ENCODE measurements at places on chromosomes 2 and 18.

- DNase-seq = no peak
Observed at GRCh38 chr2:202187570-202187969, 50.8 kb downstream of the SUMO1 start.

DNA sequence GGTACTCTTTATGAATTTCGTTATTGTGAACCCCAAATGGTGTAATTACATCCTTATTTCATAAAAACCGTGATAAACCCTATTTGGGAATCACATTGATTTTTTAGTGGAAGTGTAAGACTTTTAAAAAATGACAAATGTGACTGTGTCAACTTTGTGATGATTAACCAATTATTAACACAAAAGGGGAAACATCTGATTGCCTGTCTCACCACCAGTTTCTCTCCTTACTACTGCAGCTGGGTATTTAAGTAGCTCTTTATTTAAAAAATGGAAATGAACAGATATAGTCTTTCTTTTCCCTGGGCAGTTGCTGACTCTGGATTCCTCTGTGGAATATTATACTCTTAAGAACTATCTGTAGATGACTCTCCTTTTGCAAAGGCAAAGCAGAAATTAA lies 11.6 kb upstream of the RPE start:
- DNase-seq = no peak

DNA sequence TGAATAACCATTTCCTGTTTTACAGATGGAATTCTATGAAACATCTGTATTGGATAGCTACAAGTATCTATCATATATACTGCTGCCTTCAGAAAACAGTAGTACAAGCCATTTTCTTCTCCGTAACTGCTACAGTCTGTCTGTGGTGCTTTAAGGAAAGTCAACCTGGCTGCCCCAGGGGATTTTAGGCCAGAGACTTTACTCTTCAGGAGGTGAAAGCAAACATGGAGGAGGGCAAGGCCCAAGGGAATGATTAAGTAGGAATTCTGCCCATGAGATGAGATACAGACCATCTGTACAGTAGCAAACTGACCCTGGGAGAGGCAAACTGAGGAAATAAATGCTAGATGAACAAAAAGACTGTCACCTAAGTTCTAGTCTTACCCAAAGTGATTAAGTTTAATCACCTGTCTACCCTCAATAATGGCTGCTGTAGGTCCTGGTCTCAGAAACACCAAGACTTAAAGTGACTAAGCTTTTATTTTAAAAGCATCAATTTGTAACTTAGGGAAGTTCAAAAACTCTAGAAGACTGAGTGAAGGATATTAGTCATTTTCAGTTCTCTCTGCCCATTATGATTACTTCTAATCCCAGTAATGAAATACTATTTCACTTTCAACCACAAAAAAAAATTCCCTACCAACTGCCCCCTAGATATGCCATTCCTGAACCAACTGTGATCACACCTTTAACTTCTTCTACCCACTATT lies 14.8 kb downstream of the MBD2 start:
- no peak for DNase-seq

DNA sequence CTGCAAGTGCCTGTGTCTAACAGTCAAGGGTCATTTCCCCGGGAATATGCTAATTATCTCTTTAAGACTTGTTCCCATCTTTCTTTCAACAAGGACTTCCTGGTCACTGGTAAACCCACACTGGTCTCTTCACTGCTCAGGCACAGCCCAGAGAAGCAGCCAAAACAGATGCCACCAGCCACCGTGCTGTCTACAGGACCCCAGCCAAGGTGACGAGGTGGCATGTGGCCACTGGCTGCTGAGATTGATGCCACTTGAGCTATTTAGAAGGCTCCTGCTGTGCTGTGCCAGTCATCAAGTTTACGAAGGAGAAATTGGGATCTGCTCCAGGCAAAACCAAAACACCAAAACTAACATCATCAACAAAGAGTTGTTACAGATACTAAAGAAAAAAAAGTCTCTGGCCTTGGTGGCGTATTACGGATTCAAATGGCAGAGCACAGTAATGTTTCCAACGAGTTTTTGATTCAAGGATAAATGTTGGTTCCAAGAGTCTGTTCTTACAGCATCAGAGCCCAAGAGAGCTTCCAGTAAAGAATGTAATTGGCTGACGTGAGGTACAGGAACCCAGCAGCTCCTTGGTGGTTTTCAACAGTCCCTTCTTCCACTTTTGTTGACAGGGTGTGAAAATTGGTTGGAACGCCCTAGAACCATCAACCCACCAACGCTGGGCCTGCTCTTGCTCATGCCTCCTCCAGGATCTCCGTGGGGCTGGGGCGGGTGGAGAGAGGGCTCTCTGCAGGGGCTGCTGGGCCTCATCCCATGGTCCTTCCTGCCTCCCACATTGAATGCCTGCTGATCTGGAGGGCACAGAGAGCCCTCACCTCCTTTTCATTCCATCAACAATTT lies 63.7 kb upstream of the ZCCHC2 start:
- no peak for DNase-seq

DNA sequence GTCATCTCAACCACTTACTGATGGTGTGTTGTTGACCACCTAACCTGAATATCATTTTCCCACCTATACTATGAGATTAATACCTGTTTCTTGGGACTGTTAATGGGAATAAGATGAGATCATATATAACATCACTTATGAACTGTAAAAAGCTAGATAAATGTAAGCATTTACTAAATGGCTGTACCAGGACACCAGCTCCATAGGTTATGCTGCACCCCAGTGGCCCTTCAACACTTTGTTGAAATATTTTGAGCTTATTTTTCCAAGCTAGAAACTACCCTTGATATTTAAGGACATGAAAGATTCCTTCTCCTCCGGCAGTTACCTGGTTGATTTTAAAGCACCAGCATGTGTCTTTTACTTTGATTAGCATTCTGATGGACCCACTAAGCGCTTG lies 138.0 kb upstream of the CDCA7 start:
- no peak for DNase-seq

GRCh38 chr2:21043744-21044532 lies at the start of gene APOB:
Gene APOB, minus strand, starts transcription at chr2:21044073. Its CDS starts 128 bp downstream, at chr2:21043945.
- no peak for DNase-seq

DNA sequence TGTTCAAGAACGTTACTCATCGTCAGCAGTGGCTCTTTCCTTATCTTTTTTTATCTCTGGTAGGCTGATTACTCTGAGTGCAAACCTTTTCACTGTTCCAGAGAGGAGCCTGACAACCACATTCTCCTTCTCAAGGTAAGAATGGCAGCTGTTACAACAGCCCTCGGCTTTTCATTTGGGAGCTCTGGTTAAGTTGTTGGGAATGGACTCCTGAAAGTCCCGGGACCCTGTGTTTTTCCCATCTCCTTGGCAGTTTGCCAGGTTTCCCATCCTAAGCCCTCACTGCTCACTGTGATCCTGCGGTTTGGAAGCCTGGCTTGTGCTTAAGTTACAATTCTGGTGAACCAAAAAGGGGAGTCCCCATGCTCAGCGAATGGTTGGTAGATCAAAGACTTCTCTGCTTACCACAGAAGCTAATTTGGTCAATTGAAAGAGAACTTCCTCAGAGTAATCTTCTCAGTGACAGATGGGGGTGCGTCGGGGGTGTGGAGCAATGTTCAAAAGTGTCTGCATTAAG lies 122.3 kb downstream of the LYPD6B start:
- peak; percentile 3 for DNase-seq

DNA sequence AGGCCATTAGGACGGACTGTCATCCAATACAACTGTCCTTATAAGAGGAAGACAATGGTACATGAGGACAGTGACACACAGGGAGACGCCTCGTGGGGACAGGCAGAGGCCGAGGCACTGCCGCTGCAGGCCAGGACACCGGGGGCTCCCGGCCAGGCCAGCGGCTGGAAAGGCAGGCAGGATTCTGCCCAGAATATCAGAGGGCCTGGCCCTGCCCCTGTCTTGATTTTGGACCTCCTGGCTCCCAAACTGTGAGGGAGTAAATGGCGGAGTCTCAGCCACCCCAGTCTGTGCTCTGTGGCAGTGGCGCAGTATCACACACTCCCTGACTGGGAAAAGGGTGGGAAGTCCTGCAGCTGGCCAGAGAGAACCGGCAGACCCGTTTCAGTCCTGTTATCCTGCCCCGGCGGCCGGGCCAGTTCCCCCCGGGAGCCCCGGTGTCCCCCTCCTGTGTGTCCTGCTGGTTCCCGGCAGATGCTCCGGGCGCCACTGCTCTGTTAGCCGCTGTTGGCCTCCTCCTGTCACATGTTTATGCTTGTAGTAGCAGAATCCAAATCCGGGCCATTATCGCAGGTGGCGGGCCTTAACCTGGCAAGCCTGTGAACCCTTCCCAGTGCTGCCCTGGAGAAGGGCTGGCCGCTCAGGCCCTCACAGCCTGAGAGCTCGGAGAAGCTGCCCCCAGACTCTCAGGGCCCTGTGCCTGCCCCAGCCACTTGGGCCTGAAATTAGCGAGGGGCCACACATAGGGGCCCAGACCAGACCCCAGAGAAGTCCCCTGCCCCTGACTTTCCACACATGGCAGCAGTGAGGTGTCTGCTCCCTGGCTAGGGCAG lies 31.4 kb upstream of the TAF1B start:
- no peak for DNase-seq

GRCh38 chr2:233145726-233146125 lies 85.6 kb downstream of the INPP5D start:
- no peak for DNase-seq

DNA sequence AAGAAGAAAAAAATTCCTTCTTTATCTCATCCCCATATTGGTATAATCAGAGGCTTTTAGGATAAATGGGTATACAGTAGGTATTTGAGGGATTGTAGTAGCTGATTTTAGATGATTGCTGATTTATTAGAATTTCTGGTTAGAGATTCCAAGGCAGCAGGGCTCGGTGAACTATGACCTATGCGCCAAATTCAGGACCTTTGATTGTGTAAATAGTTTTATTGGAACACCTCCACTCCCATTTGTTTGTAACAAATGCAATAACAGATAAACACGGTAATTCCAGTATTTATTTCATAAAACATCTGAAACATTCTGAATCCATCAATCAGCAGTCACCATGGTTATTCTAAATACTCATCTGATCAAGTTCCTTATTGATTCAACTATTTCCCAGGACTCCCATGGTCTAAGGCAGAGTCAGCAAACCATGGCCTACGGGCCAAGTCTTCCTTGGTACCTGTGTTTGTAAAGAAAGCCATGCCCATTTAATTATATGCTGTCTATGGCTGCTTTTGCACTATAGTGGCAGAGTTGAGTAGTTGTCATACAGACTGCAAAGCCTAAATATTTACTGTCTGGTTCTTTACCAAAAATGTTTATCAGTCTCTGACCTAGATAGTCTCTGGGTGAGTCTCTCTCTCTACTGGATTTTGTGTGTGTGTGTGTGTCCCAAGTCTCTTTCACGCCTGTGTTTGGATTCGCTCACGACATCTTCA lies 4.3 kb downstream of the MGAT5 start:
- no peak for DNase-seq

DNA sequence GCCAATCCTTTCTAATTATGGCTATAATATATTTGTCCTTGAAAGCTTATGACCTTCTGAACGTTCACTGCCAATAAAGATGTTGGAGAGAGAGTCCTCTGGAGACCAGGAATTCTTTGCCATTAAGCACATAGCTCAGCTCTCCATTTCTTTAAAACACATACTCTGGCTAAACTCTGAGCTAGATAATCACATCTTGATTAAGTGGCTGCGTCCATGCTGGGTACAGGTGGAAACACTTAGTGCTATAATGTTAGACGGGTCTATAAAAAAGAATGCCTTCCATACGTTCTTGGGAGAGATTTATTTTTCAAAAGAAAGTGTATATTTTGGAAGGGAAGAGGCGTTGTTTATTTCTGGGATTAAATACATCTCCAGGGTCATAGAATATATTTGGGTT lies 314.5 kb downstream of the LPIN1 start:
- DNase-seq = no peak

DNA sequence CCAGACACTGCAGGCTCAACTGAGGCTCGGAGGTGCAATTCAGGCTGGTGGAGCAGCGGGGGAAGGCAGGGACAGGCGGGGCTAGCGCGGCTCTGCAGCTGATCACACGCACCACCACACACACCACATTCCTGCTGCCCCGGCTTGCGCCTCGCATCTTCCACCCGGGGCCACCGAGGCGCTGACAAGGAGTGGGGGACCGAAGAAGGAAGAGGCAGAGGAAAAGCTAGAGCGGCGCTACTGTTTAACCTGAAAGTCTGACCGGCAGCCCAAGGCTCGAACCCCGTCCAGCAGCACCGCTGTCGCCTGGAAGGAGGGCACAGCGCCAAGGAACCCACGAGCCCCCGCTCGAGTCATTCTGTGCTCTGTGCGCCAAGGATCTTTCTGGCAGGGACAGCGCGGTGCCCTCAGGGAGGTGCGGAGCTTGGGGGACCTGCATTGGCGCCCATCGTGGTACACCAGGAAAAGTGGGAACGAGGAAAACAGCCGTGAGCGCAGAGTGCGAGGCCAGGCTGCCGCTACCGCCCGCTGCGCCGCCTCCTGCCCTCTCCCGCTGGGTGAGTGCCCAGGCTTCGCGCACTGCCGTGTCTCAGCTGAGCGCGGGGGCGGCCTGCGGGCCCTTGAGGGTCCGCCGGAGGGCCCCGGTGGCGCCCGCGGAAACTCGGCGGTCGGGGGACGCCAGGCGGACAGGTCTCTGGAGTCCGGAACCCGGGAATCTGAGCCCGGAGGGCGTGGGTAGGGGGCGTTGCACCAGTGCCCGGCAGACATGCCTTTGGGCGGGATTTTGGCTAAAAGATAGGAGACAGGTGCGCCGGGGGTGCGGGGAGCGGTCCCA lies 860 bp upstream of the KCNJ3 start:
- DNase-seq = no peak

DNA sequence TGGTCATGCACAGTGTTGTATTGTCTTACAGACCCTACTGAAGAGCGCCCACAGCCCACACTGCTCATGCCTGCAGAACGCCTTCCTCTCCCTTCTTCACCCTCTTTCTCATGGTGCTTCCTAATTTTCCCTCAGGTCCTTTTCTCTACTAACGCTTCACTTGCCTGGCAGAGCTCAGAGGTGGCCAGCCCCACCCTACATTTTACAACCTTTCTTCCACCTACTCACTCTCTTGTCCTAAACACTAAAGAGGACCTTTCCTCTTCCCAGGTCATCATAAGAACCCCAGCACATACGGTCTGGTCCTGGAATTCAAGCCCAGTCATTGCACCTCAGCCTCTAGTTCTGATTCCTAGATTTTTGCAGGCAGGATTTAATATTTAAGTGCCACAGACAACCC lies 11.7 kb upstream of the LGALSL start:
- no peak for DNase-seq

GRCh38 chr2:180609626-180610340 lies 370.6 kb upstream of the UBE2E3 start:
- no peak for DNase-seq

DNA sequence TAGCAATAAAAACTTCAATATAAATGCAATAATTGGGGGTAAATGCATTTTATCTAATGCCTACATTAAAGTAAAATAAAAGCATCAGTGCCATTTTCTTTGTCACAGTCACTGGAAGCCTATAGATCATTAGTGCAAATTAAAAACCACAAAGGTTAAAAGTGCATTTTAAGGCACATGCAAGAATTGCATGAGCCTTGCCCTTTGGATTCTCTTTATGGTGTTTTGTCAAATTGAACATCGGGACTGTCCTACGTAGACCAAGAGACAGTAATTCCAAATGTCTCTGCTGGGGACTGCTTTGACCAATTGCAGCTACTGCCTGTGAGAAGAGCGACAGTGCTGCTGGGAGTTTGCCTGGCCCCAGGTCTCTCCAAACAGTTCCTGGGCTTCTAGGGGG lies 130.3 kb upstream of the SATB2 start:
- no peak for DNase-seq

All from stimulated activated CD4-positive, alpha-beta T cell treated with anti-CD3 and anti-CD28 coated beads, Interleukin-4, amount 100 ng/mL, for 1 hour (primary cell).